NCI-H2107 (cell line): ENCODE measurements at places on chromosomes 16 and 17.

DNA sequence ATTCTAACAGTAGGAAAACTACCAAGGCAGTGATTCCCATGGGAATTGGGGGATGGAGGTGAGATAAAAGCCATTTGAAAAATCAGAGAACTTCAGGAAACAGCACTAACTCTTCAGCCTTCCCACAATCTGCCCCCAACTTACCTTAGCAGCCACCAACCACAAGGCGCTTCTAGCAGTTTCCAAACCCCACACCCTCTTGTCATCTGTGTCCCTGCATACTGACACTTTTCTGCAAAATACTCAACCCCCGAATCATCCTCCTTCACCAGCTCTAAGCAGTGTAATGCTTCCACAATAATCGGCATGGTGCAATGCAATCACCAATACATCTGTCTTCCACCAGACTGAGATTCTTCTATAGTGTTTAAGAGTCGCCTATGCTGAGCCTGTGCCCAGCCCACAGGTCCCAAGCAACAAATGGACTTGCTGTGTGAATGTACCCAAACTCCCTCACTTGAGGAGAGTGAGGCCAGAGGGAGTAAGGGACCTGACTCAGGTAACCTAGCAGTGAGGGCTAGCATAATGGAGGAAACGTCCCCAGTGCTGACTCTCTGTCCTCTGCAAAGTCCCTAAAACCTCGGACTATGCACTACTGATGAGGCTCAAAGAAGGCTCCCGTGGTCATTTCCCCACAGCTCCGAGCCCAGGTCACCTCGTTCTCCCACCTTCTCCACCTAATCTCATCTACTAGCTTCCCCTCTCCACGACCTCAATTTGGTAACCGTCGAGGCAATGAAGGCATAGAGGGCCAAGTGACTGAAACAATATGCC, 943 bp downstream of the DYNC1LI2 start:
- no peak for DNase-seq

GRCh38 chr16:86019446-86020047, 120.6 kb downstream of the IRF8 start:
- no peak for DNase-seq

GRCh38 chr16:86002178-86002900, 103.4 kb downstream of the IRF8 start:
- no peak for DNase-seq

DNA sequence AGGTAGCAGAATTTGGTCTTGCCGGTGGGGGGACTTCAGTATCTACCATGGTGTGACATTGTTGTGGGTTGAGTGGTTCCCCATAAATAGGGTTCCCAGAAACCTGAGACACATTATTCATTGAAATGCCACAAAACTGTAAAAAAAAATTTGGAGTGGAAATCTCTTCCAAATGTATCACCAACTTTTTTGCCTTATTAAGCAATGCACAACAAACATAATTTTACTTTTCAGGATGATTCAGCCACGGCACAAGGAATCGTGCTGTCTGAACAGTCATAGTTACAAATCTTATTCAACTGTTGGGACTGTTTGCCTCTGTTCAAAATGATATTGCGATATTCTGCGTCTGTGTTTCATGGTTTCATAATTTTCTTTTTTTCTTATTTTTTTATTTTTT, 181.2 kb downstream of the NTN1 start:
- no peak for DNase-seq

- DNase-seq: no peak
Measured at GRCh38 chr16:72428681-72429376, 256.9 kb upstream of the PMFBP1 start.

- DNase-seq: no peak
Measured at GRCh38 chr16:49664221-49665215, 191.4 kb downstream of the ZNF423 start.

- DNase-seq: no peak
Measured at GRCh38 chr17:39306509-39307212, 80.9 kb upstream of the STAC2 start.

DNA sequence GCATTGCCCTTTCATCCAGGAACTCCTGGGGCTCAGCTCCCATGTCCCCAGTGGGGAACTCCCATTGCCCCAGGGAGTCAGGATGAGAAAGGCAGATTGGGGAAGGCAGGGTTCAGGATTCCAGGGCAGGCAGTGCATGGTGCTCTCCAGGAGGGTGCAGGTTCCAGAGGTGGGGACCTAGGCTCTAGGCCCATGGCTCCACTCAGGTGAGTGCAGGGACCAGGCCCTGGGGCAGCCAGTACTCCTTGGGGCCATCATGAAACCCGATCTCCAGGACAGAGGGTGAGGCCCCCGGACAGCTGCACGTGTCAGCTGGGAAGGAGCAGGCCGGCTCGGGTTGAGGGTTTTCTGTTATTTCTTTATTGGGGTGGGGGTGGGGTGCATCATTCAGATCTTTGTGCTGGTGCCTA, 1.3 kb upstream of the MTSS2 start:
- DNase-seq: no peak

DNA sequence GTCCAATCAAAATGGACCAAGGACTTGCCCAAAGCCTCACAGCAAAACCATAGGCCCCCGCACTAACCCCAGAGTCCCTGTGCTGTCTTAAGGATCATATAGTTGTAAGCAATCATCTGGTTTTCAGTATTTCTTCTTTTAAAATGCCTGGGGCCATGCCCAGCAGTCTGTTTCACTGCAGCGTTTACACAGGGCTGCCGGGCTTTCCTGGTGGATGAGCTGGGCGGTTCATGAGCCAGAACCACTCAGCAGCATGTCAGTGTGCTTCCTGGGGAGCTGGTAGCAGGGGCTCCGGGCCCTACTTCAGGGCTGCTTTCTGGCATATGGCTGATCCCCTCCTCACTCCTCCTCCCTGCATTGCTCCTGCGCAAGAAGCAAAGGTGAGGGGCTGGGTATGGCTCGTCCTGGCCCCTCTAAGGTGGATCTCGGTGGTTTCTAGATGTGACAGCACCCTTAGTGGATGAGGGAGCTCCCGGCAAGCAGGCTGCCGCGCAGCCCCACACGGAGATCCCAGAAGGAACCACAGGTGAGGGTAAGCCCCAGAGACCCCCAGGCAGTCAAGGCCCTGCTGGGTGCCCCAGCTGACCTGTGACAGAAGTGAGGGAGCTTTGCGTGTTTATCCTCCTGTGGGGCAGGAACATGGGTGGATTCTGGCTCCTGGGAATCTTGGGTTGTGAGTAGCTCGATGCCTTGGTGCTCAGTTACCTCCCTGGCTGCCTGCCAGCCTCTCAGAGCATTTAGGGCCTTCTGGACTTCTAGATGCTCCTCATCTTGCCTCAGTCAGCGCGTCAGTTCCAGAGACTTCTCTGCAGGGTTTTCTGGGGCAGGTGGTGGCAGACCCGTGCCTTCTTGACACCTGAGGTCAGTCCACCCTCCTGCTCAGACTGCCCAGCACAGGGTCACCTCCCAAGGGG, 24.8 kb upstream of the STH start:
- no peak for DNase-seq

DNA sequence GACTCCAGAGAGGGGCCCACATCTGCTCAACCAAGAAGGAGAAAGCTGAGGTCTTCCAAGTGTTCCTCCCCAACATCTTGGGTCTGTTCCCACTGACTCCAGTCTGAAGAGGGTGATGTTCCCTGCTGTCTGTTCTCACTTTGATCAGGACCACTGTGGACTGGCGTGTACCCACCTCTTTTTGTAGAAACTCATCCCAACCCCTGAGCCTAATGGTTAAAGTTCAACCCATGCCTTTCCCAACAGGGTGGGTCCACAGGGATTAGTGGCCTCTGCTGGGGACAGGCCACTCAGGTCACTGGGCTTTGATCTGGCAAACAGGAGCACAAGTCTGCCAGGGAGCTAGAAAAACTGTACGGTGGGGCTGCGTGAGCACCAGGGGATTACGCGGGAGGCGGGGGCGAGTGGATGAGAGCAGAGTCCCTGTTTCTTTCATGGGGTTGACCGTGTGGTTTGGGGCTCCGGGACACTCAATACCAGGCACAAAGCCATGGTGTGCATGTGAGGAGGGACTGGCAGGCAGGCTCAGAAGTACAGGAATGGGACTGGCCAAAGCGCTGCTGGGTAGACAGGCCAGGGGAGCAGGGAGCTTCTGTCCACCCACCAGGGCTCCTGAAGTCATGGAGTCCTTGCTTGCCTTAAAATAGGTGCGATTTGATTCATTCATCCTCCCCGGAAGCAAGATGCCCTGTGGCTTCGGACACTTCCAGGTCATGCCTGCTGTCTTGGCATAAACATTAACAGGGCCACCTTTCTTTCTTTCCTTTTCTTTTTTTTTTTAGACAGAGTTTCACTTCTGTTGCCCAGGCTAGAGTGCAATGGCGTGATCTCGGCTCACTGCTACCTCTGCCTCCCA, at the start of gene CA5A:
CA5A (minus strand) TSS at position 155 of the 856 bp plus-strand sequence; CDS start at position 76, 79 bp downstream.
- DNase-seq: no peak
